ENCODE measurements at places on chromosomes 16 and 17.

GRCh38 chr17:21174186-21174585 is 39.8 kb downstream of the TMEM11 start:
- DNase-seq, result no peak

DNA sequence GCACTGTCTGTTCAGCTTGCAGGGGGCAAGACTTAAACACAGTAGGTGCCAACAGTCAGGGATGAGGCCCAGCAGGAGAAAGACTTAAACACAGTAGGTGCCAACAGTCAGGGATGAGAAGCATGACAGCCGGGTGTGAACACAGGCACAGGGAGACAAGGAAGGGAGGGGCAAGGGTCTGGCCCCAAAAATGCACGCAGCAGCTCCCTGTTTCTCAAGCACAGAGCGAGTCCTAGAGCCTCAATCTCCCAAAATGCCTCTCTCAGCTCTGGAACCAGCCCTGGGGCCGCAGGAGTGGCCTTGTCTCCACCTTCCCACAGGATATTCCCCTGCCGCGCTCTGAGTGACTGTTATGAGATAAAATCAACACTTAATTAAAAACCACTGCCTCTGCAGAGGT is 66.4 kb downstream of the DYNLRB2 start:
- DNase-seq, result no peak

GRCh38 chr17:61159221-61159814 is 240.3 kb upstream of the TBX2 start:
- no peak for DNase-seq

DNA sequence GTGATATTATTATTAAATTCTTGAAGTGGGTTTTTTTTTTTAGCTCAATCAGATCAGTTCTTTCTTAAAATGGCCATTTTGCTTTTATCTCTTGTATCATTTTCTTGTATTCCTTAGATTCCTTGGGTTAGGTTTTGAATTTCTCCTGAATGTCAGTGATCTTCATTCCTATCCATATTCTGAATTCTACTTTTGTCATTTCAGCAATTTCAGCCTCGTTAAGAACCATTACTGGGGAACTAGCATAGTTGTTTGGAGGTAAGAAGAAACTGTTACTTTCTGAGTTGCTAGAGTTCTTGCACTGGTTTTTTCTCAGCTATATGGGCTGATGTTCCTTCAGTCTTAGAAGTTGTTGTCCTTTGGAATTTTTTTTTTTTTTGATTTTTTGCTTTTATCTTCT is 293.1 kb downstream of the MAP2K4 start:
- DNase-seq, result no peak

- DNase-seq, result no peak
These were observed 25.3 kb downstream of the RPTOR start for GRCh38 chr17:80569924-80570323.

- DNase-seq, result no peak
These were observed 304.7 kb downstream of the XYLT1 start for GRCh38 chr16:17166095-17166494.

DNA sequence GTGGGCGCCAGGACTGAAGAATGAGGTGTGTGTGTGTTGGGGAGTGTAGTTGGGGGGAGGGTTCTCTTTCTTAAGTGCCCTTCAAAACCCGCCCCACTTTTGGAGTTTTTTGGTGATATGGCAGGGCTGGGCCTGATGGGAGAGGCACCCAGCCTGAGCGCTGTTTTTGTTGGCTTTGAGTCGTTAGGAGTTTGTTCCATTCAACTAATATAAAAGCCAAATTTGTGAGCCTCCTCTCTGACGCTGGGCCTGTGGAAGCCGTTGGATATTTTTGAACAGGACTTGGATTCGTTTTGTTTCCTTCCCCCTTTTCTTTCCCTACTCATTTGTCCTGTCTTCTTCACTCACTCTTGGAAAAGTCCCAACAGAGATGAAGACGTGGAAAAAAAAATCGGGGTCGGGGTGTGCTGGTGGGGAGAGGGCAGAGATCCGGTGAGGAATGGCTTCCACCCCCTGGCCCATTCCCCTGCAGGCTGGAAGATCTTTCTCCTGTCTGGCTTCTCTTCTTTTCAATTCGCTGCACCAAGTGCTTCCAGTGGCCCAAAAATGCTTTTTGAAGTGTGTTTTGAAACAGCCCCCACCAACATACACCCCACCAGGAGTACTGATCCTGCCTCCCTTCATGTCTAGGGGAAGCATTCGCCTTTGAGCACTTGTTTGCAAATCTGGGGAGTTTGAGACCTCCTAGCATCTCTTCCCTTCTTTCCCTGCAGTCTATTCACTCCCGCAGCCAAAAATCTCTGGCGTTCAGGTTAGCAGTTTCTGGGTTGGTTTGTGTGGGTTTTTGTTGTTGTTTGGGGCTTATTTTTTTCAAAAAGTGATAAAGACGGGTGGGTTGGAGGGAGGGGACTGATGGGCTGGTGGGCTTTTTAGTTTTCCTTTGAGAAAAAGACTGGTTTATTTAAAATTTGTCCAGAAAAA is 2.6 kb downstream of the FZD2 start:
- no peak for DNase-seq

DNA sequence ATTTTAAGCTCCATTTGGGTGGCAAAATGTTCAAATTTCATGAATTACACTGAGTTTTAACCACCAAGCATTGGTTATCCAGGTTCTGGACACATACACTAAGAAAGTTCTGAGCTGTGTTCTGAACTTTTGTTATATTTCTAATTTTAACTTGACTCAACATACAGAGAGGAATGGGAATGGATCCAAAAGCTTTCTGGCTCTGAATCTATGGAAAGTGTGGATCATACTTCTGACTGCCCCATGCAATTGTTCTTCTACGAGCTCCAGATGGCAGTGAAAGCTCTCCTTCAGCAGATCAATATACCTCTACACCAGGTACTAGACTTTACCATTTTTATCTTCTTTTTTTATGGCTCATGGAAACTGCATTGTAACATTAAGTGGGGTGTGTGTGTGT is 113.0 kb upstream of the NOG start:
- DNase-seq, result no peak

- DNase-seq, result peak; percentile 53
These were observed 23.9 kb upstream of the AATK start for GRCh38 chr17:81189670-81190530.

GRCh38 chr16:53666786-53667415 is 36.8 kb downstream of the RPGRIP1L start:
- DNase-seq, result no peak

DNA sequence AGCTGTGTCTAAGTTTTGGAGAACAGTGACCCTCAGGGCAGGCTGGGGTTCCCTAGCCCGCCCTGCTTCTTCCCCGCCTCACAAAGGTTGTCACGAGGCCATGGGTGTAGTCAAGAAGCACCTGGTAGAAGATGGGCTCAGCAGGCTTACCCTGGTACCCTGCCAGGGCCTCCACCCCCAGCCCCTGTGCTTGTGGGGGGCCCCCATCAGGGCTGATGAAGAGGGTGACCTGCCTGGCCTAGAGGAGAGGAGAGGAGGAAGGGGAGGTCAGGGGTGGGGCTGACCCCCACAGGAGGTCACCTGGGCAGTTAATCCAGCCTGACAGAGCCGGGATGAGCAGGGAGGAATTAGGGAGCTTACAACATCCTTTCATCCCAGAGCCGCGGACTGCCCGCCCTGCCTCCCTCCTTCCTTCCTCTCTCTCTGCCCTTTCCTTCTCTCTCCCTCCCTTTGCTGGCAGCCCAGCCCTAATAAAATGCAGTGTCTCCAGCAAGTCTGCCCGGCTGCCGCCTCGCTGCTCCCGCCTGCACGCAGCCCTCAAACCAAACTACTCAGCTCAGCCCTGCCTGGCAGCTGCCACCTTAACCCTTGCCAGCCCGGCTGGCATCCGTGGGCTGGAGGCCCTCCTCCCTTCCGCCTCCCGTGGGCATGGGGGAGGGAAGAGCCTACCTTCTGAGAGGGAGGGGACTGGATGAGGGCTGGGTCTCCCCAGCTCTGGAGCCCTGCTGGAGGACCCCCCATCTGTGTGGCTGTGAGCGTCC is 7.2 kb downstream of the DLX3 start:
- no peak for DNase-seq

DNA sequence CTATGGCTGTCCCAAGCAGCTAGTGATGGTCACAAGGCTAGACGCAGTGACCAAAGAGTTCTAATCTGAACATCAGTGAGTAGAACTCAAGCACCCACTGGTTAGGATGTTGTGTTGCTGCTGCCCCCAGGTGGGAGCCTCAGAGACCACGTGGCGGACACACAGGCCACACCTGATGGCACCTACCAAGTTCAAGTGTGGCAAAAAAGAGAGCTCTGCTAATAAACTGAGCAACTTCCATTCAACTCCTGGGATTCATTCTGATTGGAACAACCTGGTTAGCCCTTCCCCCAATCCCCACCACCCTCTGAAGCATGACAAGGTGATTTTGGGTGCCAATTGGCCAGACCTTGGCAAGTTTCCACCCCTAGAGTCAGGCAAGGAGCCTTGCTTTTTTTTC is 3.5 kb upstream of the LCMT1 start:
- no peak for DNase-seq

DNA sequence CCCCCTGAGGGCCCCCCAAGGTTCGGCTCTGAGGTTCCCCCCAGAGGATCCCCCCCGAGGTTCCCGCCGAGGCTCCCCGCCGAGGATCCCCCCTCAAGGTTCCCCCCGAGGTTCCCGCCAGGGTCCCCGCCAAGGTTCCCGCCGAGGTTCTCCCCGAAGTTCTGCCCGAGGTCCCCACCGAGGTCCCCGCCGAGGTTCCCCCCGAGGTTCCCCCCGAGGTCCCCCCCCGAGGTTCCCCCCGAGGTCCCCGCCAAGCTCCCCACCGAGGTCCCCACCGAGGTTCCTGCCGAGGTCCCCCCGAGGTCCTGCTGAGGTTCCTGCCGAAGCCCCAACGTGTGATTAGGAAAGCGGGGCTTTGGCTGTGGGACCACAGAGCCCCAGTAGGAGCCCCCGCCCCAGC is 32.2 kb upstream of the SSTR5 start:
- DNase-seq, result no peak

- DNase-seq, result no peak
These were observed 17.0 kb upstream of the RFFL start for GRCh38 chr17:35080536-35080935.

- peak; percentile 86 for DNase-seq
These were observed 43.5 kb downstream of the REXO5 start for GRCh38 chr16:20849589-20850390.

DNA sequence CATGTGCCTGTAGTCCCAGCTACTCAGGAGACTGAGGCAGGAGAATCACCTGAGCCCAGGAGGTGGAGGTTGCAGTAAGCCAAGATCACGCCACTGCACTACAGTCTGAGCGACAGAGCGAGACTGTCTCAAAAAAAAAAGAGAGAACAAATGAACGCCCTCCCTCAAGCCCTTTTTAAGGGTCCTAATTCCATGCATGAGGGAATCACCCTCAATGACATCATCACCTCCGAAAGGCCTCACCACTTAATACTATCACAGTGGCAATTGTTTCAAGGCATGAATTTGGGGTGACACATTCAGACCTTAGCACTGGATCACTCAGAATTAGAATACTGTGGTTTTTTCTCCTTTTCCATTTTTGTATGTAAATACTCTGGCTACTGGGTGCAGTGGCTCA is 57.8 kb downstream of the CHD9NB start:
- no peak for DNase-seq

GRCh38 chr16:49875806-49876715 is 20.1 kb upstream of the ZNF423 start:
- no peak for DNase-seq

GRCh38 chr17:1222321-1222720 is 42.5 kb upstream of the ABR start:
- DNase-seq, result no peak

DNA sequence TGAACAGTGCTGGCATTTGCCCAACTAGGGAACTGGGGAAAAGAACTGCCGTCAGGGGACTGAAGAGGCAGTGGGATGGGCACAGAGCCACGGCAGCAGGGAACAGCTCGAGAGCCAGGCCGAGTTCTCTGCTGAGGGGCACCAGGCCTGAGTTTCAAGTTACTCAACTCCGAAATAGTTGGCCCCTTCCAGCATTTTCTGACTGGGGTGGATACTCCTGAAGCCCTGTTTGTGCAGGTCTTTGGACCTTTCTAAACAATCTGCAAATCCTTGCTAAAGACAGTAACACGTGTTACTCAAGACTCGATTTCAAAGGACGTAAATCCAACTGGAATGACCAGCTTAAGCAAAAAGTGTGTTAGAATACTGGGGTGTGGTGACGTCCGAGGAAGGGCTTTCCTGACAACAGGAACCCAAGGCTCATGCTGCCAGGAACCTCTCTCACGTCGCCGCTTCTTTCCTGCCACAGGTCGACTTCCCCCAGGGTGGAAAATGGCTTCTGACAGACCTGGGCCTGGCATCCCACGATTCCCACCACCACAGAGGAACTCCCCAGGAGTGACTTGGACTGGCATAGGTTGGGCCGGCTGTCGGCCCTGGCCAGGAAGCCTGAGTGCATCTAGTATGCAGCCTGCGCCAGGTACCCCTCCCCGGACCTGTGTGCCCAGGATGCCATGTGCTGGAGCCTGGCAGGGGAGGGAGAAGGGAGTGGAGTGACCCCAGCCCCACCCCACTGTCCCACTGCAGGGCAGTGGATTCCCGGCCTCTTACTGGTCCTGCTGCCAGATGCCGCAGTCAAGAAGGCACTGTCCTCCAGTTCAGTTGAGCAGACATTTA is 71.9 kb downstream of the N4BP1 start:
- no peak for DNase-seq

DNA sequence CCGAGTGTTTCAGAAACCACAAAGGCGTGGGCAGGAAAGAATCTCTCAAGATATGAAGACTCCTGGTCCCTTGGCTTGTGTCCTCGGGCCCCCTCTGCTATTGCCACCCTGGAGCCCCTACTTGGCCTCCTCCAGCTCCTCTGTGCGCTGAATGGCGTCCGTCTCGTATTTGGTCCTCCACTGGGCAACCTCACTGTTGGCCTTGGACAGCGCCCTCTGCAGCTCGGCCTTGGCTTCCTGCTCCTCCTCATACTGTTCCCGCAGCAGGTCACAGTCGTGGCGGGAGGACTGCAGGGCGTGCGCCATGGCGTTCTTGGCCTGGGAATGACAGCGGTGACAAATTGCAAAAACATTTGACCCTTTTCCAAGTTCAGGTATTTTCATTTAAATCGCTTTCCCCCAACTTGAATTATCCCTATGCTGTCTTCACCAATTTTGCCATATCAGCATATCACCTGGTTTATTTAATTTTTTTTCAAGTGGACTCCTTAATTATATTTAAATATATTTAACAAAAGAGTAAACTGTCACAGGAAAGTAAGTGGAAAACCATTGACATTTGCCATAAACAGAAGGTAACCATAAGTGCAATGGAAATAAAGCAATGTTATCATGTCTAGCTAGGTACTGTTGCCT is 59.7 kb downstream of the MYH13 start:
- DNase-seq, result no peak

DNA sequence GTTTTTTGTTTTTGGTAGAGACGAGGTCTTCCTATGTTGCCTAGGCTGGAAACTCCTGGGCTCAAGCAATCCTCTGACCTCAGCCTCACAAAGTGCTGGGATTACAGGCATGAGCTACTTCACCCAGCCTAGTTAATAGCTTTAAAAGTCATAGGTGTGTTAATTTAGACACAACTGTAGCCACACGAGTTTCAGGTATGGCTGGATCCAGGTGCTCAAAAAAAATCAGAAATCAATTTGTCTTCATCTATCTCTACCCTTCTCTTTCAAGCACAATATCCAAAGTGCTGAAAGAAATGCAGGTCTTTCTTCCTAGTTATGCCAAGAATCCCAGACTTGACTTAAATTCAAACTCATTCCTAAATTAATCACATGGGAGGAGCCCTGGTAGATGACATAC is 23.9 kb upstream of the C16orf87 start:
- DNase-seq, result no peak

Data from dermis blood vessel endothelial cell (primary cell).